ENCODE measurements at places on chromosomes 4 and X.

GRCh38 chr4:9820343-9820742 lies 38.9 kb downstream of the DRD5 start:
- DNase-seq: no peak

GRCh38 chrX:55006827-55007621 lies 6.9 kb downstream of the APEX2 start:
- DNase-seq: no peak

DNA sequence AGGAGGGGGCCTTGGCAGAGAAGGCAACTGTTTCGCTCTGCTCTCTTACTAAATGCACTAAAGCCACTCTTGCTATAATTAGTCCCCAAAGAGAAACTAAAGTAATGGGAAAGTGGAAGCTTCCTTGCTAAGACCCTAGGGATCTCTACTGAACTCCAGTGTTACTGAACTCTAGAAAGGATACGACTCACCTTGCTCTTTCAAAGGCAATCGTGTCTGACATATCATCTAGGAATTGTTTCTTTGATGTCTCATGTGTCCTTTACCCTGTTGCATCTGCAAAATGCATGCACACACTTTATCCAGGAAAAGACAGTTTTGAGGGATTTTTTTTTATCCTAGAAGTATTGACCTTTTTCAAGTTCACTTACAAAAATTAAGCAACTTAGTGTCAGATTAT lies 148.1 kb upstream of the FAM9B start:
- DNase-seq: no peak

DNA sequence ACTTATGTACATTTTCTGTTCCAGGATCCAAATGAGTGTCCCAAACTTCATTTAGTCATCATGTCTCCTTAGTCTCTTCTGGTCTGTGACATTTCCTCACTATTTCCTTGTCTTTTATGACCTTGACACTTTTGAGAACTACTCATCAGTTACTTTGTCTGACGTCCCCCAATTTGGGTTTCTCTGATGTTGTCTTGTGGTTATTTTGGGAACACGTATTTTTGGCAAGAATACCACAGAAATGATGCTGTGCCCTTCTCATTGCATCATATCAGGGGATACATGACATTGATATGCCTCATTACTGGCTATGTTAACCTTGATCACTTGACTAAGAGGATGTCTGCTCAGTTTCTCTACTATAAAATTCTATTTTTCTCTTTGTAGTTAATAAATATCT lies 308.8 kb downstream of the ZNF674 start:
- no peak for DNase-seq

- DNase-seq: no peak
These were observed 64.0 kb upstream of the WDR1 start for GRCh38 chr4:10180603-10180926.

DNA sequence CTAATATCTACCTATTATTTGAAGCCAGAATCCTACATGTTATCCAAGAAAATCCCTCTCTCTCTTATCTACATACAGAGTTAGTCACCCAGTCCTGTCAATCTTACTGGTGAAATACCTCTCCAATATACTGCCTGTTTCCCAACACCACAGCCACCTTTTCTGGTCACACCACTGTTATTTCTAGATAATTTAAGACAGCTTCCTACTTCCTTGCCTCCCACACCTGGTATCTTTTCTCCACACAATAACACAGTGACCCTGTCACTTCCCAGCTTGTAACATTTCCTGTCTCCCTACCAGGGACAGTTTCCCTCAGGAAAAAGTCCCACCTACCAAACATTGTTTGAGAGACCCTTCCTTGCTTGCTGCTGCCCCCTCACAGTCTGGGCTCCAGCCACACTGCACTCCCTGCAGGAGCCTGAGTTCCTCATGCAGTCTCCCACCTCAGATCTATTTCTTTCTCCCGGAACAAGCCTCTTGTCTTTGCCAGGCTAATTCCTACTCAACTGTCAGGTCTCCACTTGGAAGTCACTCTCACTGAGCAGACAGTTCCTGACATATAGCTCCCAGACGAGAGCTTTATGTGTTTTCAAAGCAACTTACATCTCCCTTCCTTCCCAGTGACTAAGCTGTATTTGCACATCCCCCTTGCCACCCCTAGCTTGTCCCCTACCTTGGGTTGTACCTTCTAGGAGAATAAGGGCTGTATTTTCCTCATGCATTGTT lies 73.6 kb upstream of the QRFPR start:
- no peak for DNase-seq

- no peak for DNase-seq
These were observed 39.5 kb downstream of the HOPX start for GRCh38 chr4:56641494-56642051.

- DNase-seq: no peak
These were observed 22.4 kb downstream of the ANKRD17 start for GRCh38 chr4:73236151-73236550.

GRCh38 chr4:137981277-137981676 lies 260.9 kb downstream of the SLC7A11 start:
- DNase-seq: no peak

GRCh38 chr4:169795585-169795984 lies 37.8 kb upstream of the HPF1 start:
- DNase-seq: no peak

DNA sequence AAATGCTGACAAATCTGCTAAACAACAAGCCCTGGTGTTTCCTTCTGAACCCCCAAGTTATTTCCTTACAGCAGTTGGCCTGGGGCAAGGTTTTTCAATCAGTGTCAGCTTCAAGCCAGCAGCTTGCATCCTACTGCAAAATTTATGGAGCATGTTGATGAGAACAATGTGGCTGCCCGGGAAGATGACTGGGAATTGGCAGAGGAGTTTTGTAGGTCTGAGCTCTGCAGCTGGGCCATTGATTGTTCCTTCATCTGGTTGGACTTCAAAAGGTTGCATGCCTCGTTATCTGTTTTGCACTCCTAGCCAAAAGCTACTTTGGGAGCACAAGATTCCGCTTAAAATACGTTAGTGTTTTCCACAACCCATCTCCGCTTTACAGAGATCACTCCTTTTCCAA lies 1030.3 kb upstream of the LCORL start:
- no peak for DNase-seq

- no peak for DNase-seq
These were observed 86.3 kb downstream of the EGF start for GRCh38 chr4:109998867-109999584.

DNA sequence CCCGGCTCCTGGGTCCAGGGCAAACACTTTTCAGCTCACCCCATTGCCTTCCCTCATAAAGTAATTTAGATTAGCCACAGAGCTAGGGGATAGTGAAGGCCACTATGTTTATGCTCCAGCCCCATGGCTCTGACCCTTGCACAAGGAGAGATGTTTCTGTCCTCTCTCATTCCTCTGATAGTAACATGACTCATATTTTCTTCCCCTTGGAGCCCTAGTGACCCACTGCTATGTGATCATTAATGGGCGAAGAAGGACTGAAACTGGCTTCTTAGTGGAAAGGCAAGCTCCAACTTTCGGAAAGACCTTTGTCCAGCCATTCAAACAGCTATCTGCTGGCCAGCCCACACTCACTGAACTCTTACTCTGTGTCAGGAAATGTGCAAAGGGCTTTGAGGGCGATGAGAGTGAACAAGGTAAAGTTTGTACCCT lies 12.3 kb downstream of the CLDN2 start:
- no peak for DNase-seq

DNA sequence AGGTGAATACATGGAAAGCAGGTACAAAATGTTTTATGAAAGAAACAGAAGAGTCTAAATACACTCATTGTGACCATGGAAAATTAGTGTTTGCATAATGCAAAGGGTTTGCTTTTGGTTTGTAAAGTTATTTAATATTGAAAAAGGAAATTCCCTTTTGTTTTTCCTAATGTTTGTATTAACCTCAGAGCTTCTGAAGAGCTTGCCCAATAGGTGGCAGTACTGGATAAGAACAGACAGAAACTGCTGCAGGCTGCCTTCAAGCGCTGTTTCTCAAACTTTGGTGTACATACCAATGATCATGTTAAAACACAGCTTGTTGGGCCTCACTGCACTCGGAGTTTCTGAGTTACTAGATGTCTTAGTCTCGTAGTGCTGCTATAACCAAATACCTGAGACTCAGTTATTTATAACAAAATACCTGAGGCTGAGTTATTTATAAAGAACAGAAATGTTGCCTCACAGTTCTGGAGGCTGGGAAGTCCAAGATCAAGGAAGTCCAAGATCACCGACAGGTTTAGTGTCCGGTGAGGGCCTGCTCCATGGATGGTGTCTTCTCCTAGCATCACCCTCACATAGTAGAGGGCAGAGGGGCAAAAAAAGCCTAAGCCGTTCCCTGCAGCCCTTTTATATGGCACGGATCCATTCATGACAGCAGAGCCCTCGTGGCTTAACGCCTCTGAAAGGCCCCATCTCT lies 54.2 kb downstream of the SUPT20HL2 start:
- DNase-seq: no peak

DNA sequence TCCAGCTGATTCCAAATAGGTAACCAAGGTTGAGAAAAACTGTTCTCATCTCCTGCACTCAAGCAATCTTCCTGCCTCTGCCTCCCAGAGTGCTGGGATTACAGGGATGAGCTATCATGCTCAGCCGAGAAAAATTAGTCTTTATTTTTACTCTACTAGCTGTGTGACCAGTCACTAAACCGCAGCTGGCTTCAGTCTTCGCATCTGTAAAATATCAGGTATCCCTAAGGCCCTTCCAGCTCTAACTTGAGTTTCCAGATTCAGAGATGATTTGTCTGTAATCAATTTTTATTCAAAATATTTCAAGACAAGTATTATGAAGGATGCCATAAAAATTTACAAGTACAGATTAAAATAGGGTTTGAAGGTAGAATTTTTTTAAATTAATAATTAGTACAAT lies 3.5 kb downstream of the ADH6 start:
- no peak for DNase-seq

- DNase-seq: no peak
These were observed 4.4 kb upstream of the C4orf36 start for GRCh38 chr4:86896596-86896995.

GRCh38 chrX:40908857-40909475 lies 173.6 kb upstream of the MED14 start:
- no peak for DNase-seq

DNA sequence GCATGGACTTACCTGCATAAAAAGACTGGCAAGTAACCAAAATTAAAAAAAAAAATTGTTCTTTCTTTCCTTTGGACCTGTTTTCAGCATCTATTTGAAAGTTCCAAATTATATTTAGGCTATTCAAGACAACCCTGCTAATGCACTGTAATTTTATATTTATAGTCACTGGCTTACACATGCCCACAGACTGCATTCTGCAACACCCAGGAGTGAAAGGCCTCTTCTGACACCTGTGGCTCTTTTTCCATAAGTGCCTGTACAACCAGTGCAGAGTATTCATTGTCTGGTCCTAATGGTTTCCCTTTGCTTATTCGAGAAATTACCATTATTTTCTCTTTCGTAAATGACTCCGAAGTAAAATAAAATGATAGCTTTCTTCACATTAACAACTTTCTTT lies 143.3 kb downstream of the RNF150 start:
- no peak for DNase-seq

DNA sequence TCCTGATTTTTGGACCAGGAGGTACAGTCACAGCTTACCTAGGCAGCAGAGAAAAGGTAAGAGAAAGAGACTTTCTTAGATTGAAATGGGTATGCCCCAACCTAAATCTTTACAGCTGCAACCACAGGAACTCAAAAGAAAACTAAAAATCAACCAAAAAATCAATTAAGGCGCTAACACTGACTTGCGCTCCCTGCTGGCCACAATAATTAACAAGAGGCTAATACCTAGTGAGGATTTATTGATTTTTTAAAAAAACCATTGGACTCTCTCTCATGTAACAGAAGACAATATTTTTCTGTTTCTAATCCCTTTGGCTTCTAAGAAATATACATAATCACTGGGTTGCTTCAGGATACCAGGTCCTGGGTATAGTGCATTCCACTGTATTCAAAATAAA lies 153.9 kb upstream of the TENM3 start:
- DNase-seq: no peak

- DNase-seq: no peak
These were observed 9.1 kb downstream of the IL13RA1 start for GRCh38 chrX:118736394-118737010.

- no peak for DNase-seq
These were observed 2.0 kb downstream of the HS3ST1 start for GRCh38 chr4:11426731-11427120.

DNA sequence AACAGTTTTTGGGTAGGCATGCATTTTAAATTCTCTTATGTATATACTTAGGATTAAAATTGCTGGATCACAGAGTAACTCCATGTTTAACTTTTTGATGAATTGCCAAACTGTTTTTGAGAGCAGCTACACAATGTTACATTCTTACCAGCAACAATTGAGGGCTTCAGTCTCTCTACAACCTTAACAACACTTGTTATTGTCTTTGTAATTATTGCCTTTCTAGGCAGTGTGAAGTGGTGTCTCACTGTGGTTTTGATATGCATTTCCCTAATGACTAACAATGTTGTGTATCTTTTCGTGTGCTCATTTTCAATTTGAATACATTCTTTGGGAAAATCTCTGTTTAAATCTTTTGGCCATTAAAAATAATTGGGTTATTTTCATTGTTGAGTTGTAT lies 17.3 kb upstream of the F11 start:
- DNase-seq: no peak

GRCh38 chr4:42819863-42820514 lies 72.5 kb upstream of the GRXCR1 start:
- no peak for DNase-seq

DNA sequence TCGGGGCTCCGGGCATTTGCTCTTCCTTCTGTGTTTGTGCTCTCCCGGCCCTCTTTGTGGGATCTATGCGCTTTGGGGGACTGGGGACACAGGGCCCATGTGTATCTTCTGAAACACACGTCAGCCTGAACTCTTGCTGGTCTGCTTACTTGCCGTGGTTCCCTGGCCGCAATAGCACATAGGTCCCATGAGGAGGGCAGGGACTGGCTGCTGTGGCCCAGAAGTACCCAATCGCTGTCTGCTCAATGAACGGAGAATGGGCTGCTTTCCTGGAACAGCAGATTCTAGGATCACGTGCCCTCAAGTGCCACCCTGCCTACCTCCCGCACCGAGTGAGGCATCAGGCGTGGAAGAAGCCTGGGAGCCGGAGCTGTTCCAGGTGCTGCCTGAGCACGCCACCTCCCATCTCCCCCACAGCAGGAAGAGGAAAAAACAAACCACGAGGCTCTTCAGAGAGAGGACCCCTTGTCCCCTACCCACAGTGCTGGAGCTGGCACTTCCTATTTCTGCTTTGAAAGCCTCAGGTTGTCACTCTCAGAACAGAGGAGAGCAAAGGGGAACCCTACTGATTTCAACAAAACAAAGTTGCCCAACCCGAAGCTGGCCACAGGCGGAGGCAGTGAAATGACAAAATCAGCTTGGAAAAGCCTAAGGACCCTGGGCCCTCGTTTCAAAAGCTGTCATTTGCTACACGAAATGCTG lies 3.8 kb downstream of the G6PD start:
- peak; percentile 50 for DNase-seq

- no peak for DNase-seq
These were observed 226.4 kb downstream of the MAGEB5 start for GRCh38 chrX:26442340-26442739.

Measured in activated naive CD8-positive, alpha-beta T cell treated with anti-CD3 and anti-CD28 coated beads, Interleukin-2, amount 50 U/mL, for 24 hours (primary cell).